ENCODE measurements at places on chromosomes 4 and X.

GRCh38 chr4:73070074-73070390 lies 516 bp upstream of the COX18 start:
- DNase-seq = no peak

DNA sequence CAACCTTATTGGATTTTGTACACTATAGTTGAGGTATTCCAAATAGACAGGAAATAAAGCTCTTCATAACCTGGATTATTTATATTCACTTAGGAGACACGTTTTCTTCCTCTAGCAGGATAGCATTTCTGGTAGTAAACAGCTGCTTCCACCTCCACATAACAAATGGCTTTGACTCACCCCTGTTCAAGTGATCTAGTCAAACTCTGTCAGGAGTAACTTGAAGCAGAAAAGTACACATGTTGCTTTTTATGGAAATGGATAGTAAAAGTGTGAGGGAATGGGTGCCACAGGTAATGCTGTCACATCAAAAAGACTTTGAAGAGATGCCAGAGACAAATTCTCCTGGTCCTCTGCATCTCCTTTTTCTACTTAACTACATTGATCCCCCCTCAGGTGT lies 258.7 kb upstream of the SLC7A11 start:
- no peak for DNase-seq

- DNase-seq = peak; percentile 48
Observed at GRCh38 chr4:169620880-169621248, 486 bp downstream of the CLCN3 start.

DNA sequence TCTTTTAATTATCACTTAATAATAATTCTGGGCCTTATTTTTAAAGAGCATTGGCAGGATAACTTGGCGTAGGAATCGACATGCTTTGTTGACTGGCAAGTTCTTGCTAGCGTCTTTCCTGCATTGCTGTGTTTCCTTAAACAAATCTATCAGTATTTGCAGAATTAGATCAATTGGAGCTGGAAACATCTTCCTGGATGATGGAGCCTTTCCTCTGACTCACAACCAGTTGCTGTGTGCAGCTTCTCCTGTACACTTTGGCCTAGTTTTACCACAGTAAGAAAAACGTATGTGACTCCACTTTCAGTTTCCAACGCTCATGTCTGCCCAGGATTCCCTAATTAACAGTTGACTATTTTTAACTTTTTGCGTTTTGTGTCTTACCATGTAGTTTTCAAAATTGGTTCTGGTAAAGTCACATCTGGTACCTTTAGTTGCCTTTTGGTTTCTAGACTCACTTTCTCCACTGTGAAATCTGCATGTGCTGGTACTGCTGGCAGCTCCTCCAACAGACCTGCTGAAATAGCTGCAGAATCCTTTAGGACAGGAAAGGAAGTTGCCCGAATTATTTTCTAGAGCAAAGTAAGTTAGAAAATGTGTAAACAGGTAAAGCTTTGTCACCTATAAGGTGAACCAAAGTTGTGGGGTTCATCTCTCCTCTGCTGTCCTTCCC lies 553.2 kb upstream of the FAT1 start:
- no peak for DNase-seq

GRCh38 chrX:51759055-51759839 lies 16.0 kb downstream of the GSPT2 start:
- DNase-seq = no peak

GRCh38 chrX:151393514-151393913 lies 3.5 kb upstream of the VMA21 start:
- no peak for DNase-seq

DNA sequence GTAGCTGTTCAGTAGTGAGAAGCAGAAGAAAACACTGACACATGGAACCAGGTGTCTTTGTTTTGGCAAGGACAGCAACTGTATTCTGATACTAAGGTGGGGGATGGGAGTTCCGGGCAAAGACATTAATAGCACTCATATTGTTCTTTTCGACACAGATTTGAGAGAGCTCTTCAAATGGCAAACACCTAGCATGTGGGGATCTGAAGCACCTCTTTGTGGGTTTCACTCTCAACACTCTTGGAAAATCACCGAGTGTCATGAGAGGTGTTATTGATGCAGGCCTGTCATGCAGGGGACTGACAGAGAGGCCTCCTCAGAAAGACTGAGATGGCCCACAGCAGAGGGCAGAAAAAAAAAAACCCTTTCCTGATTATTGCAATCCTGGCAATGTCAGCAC lies 228.4 kb upstream of the VCX start:
- DNase-seq = no peak

GRCh38 chr4:112287258-112287989 lies 1.7 kb upstream of the TIFA start:
- DNase-seq = no peak

DNA sequence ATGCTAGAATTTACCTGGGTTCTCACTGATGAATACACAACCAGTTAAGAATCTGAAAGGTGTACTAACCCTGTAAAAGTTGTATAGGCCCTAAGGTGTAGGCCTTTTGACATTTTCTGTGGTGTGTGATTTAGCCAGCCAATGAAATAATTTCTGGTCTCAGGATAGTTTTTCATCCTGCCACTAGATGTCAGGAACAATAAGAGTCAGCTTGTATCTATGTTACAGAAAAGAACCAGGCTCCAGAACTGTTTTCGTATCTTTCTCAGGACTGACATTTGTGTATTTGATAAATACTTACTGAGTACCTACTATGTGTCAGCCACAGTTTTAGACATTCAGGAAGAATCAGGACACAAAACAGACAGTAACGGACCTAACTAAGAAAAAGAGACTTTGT lies 673.6 kb upstream of the TENM3 start:
- no peak for DNase-seq

Data from K562 (cell line).